ENCODE measurements at places on chromosomes 4 and X. TPM values are rescaled to one million over a fixed set of nuclear protein-coding genes. Genes with fewer than 3 reads are reported as not detected.

- DNase-seq, result no peak
Observed at GRCh38 chr4:185660340-185660739, 125.0 kb upstream of the PDLIM3 start.

- no peak for DNase-seq
Observed at GRCh38 chr4:101600287-101600686, 190.2 kb upstream of the BANK1 start.

Gene GUCY2F
- not detected for total RNA-seq

DNA sequence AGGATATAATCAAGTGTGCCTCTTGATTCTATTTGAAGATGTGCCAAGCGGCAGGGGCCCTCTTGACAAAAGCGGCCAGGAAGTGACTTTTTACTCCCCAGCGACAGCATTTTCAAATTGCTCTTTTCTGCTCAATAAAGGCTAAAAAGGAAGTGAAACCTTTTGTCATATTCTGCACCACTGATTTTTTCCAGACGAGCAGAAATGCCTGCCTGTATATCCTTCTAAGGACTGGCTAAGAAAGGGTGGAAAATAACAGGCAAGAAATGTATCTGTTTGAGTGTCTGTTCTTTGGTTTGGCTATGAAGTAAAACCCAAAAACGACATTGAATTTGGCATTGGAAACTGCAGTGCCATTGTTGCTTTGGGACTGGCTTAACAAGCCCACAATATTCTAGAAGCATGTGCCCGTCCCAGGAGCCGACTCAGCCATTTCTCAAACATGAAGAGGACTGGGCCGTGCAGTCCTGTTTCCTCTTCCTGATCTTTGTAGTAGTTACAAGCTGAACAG, 25.4 kb downstream of the TMSB4X start:
- DNase-seq, result no peak

Gene PITX2
- total RNA-seq, result not detected

All from stomach (tissue), 19 donors.